Activated T-cell treated with anti-CD3 and anti-CD28 coated beads, Interleukin-2, amount 50 U/mL, for 1 hour (primary cell): ENCODE measurements at places on chromosomes 12 and 14.

GRCh38 chr14:89454996-89455395, 38.0 kb upstream of the FOXN3 start:
- DNase-seq = no peak

- DNase-seq = no peak
Measured at GRCh38 chr12:82415402-82415801, 57.1 kb downstream of the METTL25 start.

DNA sequence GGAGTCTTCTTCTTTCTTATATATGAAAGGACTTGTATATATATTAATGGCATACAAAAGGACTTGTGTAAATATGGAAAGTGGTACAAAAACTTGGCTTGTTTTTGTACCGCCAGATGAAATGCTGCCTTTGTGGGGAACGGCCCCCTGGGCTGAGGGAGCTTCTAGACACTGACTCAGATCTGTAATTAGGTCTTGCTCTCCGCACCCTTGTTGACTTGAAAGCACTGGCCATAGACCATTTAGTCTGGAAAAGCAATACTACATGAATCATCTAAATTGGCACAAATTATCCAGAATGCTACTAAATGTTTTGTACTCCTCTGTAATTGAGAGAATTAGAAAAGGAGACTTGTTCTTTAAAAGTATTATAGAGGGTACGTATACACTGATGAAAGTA, 399.9 kb upstream of the RGS6 start:
- no peak for DNase-seq

- DNase-seq = no peak
Measured at GRCh38 chr12:111233786-111234185, 135.1 kb downstream of the PHETA1 start.

DNA sequence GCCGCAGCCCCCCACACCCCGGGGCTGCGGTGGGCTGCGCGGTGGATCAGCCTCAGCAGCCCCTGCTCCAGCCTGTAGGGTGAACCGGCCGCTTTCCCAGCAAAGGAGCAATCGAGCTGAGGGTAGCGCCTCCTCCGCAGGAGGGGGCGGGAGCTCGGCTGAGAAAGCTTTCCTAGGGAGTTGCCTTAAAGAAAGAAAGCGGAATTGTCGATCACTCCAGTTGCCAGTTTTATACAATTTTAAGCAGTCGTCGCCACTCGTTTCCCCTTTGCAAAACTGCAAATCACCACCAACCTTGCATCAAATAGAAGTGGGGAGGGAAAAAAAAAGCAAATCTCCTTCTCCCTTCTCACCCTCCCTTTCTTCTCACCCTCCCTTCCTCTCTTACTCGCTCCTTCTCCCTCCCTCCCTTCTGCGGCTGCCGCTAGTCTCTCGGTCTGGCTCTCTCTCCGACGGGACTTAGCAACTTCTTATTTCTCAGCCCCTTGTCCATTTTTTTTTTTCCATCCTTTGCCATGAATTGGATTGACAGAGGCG, at the start of gene PDE3A:
Gene PDE3A, plus strand, starts transcription at position 424 of the 537 bp plus-strand sequence. CDS start 748 bp downstream, outside the sequence.
- no peak for DNase-seq

- peak; percentile 51 for DNase-seq
Measured at GRCh38 chr14:37595809-37596621, 586 bp downstream of the TTC6 start.

DNA sequence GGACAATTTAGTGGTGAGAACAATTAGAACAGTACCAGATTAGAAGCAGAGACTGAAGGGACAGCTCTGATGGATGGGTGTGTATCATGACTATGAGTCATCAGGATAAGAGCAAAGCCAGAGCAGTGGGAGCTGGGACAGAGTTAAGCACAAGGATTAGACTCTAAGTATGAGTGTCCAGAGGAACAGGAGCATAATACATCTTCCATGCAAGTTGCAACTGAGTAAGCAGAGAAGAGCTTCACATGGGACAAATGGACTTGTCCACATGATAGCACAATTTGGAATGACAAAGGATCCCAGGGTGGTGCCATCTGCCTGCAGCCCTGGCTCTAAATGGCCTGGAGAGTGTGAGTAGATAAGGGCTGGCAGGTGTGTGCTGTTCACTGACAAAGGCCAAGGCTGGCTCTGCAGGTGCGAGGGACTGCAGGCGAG, 226.4 kb upstream of the CAND1 start:
- no peak for DNase-seq

GRCh38 chr14:102898776-102899515, 23.5 kb upstream of the AMN start:
- DNase-seq = no peak

GRCh38 chr12:64997858-64998257, 123.2 kb downstream of the WIF1 start:
- DNase-seq = no peak

GRCh38 chr12:129903956-129904829, at the start of gene TMEM132D:
TSS of gene TMEM132D (minus strand) at chr12:129904025.
- DNase-seq = no peak

- no peak for DNase-seq
Measured at GRCh38 chr14:77989441-77989991, 180.7 kb upstream of the NRXN3 start.

DNA sequence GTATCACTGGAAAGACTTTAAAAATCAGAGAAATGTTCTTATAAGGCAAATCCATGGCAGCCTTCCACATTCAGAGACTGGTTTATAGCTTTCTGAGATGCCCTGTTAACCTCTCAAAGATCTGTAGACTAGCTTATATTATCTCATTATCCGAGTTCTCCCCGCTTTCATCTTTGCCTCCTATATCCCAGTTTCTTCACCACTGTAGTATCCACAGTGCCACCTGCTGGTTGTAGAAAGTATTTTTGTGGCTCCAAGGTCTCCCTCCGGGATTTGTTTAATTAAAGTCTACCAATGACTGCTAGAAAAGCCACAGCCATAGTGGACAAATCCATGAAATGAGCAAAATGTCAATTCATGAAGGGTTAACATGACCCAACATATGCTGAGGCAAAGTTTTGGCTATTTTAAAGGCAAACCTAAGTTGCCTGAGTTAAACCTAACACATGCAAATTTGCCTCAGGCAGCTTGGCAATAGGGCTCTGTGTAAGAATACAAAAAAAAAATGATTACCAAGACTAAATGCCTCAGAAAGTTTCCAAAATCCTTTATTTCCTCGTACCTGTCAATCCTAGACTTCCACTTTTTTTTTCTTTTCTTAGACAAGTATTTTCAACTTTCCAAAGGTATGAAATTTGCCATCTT, 218.8 kb upstream of the BMP4 start:
- DNase-seq = no peak

DNA sequence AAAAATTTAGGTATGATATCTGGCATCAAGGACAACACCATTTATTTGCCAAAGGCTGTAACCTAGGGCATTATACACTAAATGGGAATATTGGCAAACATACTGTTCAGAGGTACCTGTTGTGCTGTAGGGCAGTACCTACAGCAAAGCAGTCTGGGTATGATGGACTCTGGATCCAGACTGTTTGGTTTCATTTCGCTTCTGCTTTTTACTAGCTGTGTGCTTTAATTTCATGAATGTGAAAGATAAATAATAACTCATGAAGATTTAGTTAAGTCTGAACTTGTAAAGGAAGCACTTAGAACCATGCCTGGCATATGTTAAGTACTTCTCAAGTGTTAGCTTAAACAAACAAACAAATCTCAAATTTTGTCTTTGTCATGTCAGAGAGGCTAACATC, 17.7 kb upstream of the SLC38A2 start:
- DNase-seq = no peak

DNA sequence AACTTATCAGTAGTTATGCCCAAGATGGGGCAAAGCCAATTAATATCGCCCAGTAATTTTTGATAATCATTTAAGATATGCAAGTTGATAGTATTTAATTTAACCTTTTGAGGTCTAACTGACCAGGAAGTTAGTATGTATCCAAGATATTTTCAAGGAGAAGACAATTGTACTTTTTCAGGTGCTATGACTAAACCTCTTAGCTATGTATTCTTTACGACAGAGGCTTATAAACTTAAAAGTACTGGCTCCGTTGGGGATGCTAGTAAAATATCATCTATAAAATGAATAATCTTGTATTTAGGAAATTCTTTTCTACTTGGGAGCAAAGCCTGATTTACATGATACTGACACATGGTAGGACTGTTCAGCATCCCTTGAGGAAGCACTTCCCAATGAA, 40.3 kb downstream of the TMTC3 start:
- DNase-seq = no peak

DNA sequence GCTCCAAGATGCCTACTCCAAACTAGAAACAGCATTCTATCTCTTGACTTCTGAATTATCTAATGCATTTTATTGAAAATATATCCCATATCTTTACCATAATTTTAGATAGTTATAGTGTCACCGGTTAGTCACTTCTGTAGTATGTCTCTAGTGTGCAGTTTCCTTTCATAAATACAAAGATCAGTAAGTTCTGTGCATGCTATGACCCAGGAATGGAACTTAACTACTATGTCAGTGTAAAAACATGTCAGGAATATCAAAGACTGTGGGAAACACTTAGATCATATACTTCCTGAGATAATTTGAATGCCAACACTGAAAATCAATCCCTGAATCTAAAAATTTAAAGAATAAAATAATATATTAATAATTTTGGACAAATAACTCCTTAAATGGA, 237.6 kb downstream of the ATXN7L3B start:
- DNase-seq = no peak

DNA sequence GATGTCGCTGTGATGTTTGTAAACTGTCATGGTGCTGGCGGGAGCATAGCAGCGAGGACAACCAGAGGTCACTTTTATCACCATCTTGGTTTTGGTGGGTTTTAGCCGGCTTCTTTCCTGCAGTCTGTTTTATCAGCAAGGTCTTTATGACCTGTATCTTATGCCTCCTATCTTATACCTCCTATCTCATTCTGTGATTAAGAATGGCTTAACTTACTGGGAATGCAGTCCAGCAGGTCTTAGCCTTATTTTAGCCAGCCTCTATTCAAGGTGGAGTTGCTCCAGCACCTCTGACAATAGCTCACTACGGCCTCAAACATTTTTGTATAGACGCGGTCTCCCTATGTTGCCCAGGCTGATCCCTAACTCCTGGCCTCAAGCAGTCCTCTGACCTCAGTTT, 53.7 kb downstream of the B4GALNT3 start:
- no peak for DNase-seq

- no peak for DNase-seq
Measured at GRCh38 chr12:29334937-29335336, 46.0 kb downstream of the ERGIC2 start.

DNA sequence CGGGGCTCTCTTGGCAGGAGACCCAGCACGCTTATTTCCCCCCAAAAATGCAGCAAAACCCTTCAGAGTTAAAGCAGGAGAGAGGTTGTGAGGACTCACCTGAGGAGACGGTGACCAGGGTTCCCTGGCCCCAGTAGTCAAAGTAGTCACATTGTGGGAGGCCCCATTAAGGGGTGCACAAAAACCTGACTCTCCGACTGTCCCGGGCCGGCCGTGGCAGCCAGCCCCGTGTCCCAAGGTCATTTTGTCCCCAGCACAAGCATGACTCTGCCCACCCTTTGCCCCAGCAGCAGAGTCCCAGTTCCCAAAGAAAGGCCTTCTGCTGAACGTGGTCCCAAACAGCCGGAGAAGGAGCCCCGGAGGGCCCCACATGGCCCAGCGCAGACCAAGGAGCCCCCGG, 337.7 kb downstream of the TMEM121 start:
- DNase-seq = no peak

GRCh38 chr12:26119391-26119989, 5.3 kb downstream of the BHLHE41 start:
- no peak for DNase-seq

DNA sequence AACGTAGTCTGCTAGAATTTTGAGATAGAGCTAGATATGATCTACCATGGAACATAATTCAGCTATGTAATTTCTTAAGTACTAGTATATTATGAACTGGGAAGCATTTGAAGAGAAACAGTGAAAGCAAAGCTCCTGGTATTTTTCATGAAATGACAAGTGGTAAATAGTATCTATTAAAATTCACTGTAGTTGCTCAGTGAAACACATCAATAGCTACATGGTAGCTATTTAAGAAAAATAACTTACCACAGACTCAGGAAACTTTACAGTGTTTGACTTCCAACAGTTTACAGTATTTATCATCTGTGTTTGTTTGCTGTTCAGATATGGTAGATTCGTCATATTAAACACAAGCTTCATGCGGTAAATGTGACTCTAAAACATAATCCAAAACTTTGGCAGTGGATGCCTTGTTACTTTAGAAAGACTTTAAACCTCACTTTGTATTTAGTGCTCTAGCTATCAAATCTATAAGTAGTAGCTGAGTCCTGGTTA, 25.2 kb downstream of the WNK1 start:
- no peak for DNase-seq

- no peak for DNase-seq
Measured at GRCh38 chr12:106245767-106246166, 2.1 kb downstream of the CKAP4 start.

DNA sequence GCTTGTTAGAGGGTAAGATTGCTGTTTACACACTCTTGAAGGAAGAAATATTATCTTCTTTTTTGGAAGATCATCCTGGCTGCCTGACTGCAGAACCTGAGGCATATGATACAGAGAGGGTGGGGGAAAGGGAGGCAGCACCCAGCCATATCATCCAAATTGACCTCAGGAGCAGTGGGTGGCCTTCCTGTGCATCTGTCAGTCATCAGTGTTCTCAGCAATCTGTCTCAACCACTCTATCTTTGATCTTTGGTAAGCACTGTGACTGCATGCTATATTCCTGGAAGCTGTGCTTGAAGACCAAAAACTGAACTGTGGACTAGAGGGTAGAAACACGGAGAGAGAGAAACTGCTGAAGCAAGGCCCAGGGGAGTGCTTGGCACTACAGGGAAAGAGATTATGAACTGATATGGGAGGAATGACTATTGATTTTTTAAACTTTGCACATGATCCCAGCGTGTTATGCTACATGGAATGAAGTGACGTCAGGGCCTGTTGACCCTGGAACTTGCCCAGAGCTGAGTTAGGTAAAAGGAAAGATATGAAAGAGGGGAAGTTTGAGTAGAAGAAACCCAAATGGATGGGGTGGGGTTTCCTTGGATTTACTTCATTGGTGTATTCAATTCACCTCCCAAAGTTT, 171.5 kb downstream of the ASCL1 start:
- no peak for DNase-seq

DNA sequence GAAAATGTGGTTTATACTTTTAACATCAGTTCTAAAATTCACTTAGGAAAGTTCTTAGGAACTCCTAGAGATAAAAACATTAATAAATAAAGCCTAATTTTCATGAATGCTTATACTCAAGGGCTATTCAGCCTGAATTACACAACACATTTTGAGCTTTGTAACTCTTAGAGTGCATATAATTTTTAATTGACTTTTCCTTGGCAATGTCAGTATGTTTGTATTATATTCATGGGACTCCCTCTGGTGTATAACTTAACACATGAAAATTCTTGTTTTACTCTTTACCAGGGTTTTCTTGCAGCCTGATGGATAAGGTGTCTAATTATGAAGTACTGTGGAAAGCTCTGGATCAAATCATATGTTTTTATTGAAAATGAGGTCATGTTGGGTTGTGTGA, 150.6 kb upstream of the HMGA2 start:
- DNase-seq = no peak

DNA sequence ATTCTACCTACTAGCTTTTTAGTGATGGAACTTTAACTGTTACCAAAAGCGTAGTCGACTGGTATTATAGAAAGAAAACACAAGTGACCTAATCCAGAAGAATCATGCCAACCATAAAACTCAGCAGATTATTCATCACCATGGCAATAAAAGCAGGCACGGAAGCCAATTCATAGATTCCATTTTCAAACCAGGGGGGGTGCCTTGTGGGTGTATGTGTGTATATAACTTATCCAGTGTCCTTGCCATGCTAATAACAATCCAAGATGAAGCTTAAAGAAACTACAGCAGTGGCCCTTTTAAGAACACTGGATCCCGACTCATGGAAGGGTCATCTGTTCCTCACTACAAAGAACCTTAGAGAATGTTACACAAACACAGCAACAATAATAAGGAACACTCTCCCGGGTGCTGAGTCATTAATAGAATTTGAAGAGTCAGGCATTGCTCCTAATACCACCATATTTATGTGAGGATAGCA, 61.0 kb downstream of the EPS8 start:
- DNase-seq = no peak
